NCI-H226 (cell line): ENCODE measurements at places on chromosomes 2 and 18.

DNA sequence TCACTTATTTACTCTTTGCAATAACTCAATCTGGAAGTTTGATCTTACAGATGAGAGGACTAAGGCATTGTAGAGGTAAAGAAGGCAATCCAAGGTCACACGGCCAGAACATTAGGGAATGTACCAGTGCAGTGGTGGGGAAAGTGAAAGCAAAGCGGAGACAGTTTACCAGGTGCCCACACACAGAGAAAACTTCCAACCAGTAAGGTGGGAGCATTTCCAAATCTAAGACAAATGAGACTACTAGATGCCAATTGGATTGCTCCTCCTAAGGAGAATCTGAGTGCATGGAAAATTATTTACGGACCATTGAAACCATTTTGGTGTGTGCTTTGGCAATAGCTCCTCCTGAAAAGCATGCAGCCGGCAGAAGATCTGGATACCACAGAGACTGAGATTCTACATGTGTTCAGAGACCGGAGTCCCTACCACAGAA is 34.9 kb downstream of the SLC20A1 start:
- DNase-seq = no peak

GRCh38 chr2:147165697-147166382 is 679.0 kb upstream of the ACVR2A start:
- no peak for DNase-seq

DNA sequence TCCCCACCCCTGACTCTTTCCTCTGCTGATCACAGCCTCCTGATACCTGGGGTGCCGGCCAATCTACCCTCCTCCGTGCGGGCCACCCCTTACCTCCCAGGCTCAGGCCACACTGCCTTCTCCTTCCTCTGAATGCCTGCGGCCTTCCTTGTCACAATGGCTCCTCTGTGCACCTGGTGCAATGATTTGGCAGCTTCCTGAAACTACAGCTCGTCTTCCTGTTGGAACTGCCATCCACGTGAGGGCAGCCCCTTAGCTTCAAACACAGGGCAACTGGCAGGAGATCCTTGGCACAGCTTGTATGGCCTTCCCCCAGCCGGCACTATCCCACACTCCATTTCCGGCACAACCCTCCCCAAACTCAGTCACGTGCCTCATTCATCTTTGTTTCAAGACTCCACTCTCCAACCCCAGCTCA is 69.0 kb downstream of the STPG4 start:
- DNase-seq = no peak

GRCh38 chr2:197672371-197672893 is 3.0 kb downstream of the RFTN2 start:
- DNase-seq = no peak

GRCh38 chr2:180655393-180655792 is 325.0 kb upstream of the UBE2E3 start:
- peak; percentile 18 for DNase-seq

DNA sequence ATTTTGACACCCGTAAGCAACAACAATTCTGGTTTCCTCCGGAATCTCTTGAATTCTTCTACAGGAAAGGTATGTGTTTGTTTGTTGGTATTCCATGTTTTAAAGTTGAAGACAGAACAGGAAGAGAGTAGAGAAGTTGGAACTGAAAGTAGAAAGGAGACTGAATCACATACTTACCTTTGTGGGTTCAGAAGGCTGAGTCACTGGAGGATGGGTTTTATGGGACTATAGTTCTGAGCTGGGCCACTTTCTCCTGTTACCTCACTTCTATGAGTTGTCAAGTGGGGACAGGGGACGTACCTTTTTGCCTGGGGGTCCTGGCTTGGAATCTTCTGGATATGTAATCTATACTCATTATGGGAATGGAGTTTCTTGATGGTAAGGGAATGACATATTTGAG is 40.9 kb downstream of the KDM3A start:
- DNase-seq = no peak

- no peak for DNase-seq
These were observed 67.4 kb downstream of the MYO3B start for GRCh38 chr2:170245312-170245711.

DNA sequence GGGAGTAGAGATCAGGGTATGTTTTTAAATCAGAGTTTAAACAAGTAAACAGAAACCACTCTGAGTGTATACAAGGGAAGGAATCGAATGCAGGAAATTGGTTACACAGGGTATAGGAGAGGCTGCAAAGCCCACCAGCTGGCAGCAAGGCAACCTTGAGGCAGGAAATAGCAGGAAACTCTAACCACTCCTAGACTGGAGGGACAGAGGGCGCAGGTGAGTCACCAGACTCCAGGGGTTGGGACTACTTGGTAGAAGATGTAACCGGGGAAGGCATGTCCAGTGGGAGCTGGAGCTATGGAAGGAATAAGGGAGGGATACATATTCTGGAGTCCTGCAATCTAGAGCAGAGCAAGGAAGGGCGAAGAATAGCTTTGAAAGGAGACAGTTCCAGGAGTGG is 152.3 kb downstream of the MEIS1 start:
- no peak for DNase-seq

GRCh38 chr18:73684647-73685046 is 463.0 kb downstream of the FBXO15 start:
- no peak for DNase-seq

DNA sequence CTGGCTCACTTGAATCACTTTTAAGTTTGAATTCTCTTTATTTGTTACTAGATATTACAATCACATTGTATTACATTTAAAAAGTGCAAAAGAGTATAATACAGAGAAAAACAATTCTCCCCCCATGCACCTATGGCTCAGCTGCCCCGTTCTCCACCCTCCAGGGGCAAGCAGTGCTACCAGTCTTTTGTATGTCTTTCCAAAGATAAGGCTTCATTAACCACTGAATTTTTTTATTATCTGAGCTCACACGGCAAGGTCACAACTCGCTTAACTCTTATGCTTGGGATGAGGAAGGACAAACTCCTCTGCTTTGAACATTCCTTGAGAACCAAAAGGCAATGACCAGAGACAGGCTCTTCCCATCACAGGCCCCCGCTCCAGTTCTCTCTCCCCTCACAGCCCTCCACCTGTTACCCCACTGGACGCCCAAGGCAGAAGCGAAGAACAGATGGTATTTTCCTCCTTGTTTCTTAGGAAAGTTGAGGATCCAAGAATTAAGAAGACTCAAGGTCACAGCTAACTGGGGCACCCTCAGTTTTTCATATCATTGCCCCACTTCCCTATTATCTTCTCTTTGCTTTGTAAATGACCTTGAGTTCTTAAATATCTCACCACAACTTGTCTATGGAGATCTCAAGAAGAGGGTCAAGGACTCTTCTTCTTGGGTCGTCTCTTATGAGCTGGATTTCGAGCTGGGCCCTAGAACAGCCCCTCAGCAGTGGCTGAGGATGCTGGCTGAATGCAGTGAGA is 30.1 kb downstream of the SH2D6 start:
- no peak for DNase-seq

DNA sequence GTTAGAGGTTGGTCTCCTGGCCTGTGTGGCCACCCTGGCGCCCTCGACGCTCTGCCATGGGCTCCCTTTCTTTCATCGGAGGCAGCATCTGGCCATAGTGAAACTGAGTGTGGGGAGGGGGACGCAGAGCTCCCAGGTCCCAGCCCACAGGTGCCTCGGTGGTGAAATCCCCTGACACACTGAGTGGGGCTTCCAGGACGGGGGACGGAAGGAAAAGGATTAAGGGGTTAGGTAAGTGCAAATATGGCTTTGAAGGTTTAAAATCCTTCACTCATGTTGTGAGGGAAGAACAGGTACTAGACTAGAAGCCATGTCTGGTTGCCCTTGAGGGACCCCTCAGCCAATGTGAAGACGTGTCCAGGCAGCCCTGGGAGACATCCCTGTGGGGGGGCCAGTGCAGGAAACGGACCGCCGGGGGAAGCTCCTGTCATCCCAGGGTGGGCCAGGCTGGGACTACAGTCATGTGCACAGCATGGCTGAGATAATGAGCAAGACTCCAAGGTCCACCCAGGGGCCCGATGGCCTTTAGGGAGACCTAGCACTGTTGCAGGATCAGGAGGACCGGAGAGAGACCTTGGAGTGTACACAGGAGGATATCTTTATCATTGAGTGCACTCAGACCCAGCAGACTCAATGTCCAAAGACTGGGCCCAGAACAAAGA is 36.3 kb downstream of the RTP5 start:
- no peak for DNase-seq

DNA sequence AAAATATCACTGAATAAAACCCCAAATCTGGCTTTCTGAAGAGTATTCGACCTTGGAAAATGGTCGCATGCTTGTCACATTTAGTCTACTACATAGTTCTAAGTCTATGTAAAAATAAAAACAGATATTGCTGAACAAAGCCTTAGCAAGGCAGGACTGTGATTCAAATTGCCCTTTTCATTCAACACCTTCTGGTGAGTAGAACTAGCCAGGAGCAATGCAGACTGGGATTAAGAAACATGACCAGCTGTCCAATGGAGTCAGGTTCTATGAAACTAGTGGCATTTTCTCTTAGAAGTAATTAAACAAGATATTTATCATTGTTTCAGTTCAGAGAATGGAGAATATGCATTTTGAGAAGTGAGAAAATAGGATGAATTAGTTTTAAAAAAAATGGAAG is 1260.5 kb upstream of the ACVR2A start:
- DNase-seq = no peak

DNA sequence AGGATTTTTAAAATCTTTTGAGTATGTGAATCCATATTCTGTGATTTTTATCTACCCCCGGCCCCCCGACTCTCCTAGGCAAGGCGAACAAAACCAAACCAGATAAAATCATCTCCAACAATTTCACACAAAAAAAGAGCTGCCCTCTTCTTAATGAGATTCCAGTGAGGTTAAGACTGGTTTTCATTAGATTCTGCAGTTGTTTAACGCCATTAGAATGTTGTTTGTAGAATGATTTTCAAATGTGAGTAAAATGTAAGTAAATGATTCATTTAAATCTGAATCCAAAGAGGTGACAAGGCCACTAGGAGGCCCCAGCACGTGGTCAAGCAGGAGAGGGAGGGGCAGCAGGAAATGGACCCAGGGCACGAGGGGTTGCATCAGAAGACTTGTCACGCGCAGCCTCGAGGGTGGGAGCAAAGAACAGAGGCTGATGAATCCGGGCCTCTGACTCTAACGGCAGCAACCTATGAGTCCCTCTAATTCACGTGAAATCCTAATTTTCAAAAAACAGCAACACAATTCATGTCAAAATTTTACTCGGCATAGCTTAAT is 24.3 kb upstream of the KLHL29 start:
- DNase-seq = no peak

DNA sequence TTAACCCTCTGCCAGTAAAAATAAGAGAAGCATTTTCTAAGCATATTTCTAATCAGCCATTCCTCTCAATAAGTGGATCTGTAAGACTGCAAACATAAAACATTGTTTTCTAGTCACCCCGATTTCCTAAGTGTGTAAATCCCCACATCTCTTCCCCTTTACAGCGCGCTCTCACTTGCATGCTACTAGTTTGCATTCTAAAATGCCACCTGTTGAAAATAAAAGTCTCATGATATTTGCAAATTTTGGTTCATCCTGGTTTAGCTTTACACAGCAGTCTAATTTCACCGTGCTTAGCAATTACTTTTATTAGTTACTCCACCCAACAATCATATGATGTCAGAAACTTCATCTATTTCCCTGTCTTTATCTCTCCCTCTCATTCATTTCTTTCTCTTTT is 1230.7 kb upstream of the ZEB2 start:
- DNase-seq = no peak

- no peak for DNase-seq
These were observed 27.3 kb downstream of the SPRED2 start for GRCh38 chr2:65404988-65405697.

DNA sequence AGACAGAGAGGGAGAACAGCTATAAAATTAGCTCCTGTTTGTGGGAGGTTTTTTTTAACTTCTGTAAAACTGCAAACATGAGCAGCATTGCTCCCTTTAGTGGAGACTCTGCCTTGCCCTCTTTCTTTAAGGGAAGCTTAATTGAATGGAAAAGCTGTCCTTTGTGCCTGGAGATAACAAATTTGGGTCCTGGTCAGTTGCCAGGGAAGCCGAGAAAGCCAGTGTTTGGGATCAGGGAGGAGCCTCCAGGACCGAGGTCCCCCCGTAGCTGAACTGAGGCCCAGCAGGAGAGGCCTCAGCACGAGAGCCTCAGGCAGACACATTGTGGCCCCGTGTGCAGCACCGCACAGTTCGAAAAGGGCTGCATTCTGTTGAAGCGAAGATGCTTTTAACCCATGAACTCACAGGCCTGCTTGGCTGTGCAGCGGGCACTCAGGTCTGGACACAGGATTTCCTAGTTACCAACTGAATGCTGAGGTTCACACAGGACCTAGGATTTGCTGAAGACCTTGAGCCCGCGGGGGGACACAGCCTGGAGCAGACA is 369.7 kb downstream of the DCDC2C start:
- DNase-seq = no peak

- no peak for DNase-seq
These were observed 514.2 kb downstream of the PTPRM start for GRCh38 chr18:8081267-8081666.

GRCh38 chr2:196915507-196916189 is 10.9 kb downstream of the PGAP1 start:
- DNase-seq = no peak

DNA sequence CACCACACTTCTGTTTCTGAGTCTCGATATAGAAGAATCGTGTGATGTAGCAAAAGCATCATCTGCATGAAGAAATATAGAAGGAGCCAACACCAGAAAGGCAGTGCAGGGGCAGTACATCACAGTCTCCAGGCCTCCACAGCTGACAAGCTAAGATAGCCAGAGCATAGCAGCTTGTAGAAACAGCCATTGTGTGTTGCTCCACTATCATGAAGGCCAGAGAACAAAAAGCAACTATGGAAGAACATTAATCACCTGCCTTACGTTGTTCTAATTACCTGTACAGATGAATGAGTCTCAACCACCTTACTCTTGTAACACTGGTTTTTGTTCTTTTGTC is 129.0 kb downstream of the RND3 start:
- no peak for DNase-seq

GRCh38 chr2:102052365-102052764 is 60.6 kb downstream of the IL1R2 start:
- no peak for DNase-seq
